ENCODE measurements at places on chromosomes 3 and 15.
A peak's percentile ranks its signal among the peaks of the same experiment; 100 is the strongest.

DNA sequence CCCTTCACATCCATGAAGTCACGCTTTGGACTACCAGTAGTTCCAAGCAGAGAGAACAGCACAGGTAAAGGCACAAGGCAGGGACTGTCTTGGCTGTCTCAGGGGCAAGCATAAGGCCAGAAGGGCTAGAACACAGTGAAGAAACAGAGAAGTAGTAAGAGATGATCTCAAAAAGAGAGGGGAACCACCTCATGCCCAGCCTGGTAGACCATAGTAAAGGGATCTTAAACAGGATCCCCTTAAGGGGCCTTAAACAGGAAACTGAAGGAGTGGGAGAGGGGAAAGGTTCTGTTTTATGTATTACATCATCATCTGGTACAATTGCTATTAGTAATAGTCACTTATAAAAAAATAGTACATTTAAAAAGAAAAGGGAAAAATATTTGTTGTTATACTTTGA lies 25.8 kb downstream of the P2RY1 start:
- DNase-seq = no peak

DNA sequence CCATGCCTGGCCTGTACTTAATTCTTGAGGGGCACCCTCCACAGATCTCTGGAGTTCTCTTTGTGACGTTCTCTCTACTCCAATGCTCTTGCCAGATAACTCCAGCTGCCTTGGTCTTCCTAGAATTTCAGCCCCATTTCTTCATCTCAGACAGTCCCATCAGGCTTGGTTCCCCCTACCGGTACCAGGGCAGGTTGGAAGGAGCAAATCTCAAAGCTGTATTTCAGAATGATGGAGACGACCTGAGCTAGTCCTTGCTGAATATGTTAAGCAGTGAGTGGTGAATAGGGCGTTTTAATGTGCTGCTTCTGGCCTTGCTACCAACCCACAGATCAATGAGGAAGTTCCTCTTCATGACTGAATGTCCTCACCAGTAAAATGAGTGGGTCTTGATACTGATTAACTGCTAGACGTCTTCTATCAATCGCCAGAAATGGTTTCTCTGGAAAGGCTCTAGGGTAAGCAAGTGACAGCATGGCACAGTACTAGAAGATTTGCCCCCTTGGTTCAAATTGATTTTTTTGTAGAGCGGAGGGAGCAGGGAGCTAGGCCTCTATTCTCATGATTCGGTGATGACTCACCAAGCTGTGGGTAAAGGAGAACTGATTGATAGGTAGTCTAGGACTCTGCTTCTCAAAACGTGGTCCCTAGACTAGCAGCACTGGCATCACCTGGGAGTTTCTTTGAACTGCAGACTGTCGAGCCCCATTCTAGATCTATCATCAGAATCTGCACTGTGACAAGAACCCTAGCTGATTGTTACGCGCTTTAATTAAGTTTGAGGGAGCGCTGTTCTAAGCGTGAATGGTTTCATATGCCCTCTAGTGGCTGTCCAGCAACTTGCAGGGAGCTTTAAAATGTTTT lies 67.8 kb downstream of the UBP1 start:
- no peak for DNase-seq

GRCh38 chr3:152942366-152942765 lies 107.4 kb downstream of the P2RY1 start:
- no peak for DNase-seq

DNA sequence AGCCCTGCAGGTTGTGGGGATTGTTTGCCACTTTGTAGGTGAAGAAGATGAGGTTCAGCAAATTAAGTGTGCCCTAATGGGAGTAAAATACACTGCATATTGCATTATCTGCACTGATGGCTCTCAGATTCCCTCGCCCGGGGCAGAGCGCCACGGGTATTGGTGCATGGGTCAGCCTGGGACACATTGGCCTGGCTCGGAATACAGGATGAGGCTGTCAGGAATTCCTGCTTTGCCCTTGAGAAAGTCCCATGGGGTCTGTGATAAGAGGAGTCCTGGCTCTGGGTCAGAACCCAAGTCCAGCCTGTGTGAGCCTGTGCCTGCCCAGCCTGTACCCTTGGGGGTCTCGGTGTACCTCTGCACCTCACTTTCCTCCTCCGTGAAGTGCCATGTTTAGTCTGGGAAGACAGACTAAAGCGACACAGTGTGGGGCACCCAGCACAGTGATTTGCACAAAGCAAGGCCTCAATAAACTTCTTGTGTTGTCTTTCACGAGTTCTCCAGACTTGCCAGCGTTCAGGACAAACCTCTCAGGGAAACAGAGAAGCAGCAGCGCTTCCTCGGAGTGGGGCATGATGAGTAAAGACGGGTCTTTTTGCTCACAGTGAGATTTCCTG lies 107.6 kb downstream of the LRRK1 start:
- DNase-seq = peak; percentile 79

GRCh38 chr3:100189444-100189964 lies 71.3 kb upstream of the TBC1D23 start:
- DNase-seq = no peak

GRCh38 chr15:99090011-99090699 lies 14.7 kb upstream of the SYNM start:
- DNase-seq = peak; percentile 19

DNA sequence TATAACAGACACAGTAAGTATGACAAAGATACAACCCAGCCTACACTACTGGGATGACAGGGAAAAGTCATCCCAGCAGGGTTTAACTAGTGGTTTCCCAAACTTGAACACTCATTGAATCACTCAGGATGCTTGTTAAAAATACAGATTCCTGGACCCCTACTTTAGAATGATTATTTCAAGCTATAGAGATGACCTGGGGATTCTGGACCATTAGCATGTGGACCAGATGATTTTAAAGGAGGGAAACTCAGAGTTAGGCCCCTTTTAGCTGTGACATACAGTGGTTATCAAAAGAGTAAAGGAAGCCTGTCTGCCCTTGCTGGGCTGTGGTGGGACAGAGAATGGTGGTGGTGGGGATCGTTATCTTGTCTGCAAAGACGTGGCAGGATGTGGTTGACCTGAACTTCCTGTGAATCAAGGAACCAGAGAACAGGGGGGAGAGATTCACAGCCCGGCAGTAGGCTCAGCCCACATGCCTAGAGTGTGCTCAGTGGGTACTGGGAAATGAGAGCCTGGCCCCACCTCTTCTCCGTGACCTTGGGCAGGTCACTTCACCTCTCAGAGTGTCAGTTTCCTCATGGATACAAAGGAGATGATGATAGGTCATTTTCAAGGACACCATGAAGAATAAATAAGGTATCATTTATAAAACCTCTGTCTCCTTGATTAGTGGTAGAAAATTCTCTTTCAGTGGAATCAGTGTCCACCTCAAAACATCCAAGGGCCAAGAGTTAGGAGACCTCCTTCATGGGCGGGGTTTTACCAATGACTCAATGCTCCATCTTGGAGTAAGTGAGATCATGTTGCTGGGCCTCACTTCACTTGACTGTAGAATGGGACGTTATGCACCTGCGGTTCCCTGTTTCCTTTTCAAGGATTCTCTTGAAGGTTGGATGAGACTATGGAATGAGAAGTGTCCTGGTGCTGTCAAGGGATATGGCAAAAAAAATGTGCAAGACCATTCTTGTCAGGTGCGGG lies 306.5 kb downstream of the RPLP1 start:
- no peak for DNase-seq

DNA sequence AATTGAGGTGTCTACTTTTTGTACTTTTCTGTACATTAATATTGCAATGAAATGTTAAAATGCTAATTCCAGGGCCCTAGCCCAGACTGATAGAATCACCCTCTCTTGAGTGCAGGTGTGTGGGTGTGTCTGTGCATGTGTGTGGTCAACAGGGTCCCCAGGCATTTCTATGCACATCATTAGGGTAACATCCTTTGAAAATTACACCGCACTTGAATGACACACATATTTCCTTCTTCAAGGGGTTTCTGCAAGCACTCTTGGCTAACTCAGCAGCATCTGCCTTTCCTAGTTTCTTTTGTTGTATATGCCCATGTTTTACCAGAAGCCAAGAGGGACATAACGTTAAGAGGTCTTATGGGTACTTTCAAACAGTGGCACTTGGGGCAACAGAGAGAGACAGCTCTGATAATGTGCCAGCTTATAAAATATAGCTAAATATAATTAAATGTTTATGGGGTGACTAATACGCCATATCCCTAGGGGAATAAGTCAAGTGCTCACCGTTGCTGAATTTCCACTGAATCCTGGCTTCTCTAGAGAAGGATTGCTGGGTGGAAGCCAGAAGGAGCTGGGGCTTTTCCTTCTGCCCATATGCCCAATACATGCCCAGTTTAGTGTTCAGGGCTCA lies 54.5 kb upstream of the LRIG1 start:
- DNase-seq = no peak

- no peak for DNase-seq
Observed at GRCh38 chr3:177594096-177594495, 396.8 kb upstream of the TBL1XR1 start.

GRCh38 chr15:80533790-80534333 lies 129.7 kb downstream of the ARNT2 start:
- no peak for DNase-seq

DNA sequence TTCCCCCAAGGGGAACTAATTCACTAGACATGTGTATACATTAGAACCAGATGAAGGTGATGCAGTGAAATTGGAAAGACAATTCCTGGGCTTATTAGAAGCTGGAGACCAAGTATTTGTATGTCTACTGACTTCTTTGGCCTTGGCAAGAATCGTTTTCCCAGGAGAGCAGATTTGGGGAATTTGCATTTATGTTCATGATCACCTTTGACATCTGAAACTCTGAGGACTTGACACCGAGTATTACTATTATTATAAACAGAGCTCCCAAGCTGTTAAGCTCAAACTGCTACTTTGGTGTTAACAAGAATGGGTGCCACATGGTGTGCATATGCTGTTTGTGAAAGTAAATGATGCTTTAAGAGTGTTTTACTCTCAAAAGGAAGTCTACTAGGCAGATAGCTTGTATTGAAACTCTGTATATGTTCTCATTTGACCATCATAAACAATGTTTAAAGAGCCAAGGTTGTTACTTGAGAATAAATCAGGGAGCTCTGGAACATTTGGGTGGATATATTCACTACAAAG lies 519.8 kb upstream of the GOLIM4 start:
- DNase-seq = no peak

GRCh38 chr3:149494022-149494758 lies 19.7 kb downstream of the TM4SF4 start:
- DNase-seq = no peak

DNA sequence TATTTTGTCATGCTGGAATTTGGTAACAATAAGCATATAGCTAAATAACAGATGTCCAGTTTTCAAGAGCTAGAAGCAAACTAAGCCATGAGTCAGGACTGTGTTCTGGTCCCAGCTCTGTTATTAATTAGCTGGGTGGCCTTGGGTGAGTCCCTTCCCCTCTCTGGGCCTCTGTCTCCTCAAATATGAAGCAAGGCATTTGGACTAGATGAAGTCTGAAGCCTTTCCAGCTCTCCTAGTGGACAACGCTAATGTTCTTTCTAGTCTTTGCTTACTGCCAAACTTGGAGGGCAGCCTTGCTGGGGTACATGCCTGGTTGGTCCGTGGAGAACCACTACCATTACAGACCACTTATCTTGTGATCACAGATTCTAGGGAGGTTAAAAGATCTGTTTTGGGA lies 127.6 kb downstream of the DUT start:
- no peak for DNase-seq

- no peak for DNase-seq
Observed at GRCh38 chr15:80760960-80761359, 18.2 kb upstream of the CEMIP start.

- no peak for DNase-seq
Observed at GRCh38 chr15:39404767-39405181, 176.1 kb upstream of the THBS1 start.

DNA sequence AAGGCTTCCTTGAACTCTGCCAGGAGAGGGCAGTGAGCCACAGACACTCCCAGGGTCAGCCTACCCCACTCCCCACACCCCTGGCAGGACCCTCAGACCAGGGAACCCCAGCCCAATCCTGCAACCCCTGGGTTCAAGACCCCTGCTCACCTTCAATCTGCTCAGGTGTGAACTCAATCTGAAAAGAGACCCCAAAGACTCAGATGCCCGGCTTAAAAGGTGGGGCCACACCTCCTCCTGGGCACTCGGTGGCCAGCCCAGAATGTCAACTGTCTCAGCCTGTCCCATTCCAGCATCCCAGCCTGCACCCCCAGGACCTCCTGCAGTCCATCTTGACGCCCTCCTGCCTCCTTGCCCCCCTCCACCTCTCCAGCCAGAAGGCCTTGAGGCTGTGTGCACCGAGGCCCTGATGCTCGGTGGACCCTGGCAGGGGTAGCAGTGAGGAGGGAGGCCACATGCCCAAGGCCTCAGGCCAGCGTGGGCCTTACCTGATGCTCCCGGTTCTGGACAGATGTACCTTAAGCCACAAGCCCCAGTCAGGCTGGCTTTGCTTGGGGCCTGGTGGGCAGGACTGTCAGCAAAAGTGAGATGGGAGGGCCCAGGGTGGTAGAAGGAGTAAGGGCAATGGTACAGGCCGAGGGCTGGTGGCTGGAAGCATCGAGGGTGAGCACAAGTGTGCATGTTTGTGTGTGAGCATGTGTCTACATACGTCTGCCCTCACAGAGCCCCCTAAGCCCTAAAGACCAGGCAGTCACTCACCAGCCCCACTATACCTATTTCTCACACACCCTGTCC lies 2.2 kb downstream of the MYL3 start:
- DNase-seq = peak; percentile 72

DNA sequence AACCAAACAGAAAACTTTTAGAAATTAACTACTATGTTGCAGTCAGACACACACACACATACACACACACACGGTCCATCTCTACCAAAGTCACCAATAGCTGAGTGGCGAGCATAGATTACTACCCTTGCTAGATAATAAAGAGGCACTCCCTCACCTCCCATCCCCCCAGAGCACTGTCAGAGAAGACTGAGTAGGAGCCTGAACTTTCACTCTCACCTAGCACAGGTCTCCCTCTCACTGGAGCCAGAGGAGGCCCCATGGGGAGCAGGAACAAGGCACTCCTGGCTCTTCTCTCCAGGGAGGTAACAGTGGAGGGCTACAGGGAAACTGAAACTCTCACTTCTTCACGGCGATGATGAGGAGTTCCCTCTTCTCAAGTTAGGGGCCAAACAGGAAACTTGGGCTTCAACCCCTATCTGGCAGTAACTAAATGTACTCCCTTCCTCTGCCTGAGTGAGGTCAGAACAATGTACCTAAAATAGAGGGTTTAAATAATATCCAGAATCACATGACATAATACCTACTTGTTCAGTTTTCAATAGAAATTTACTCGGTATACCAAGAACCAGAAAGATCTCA lies 975.3 kb upstream of the GBE1 start:
- DNase-seq = no peak

DNA sequence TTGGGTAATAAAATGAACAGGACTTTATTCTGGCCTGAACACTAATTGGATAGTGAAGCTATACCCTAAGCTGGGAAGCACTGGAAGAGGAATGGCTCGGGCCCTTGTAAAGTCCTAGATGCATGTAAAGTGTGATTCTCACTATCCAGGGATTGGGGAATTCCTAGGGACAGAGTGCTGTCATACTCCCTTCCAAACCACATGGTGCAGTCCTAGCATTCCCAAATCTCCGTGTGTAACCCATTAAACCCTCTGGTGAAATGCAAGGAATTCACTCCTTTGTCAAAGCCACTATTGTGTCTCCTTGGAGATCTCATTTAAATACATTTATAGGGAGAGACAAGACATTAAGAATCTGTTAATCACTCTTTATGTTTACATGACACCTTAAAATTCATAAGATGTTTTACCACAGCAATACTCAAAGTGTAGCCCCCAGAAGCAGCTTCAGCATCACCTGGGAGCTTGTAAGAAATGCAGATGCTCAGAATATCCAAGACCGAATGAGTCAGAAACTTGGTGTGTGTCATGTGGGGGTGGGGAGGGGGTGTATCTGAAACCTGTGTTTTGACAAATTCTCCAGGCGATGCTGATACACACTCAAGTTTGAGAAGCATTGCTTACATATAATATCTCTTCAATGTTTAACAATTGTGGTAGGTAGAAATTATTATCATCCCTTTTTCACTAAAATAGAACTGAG lies 121.8 kb upstream of the NPHP3 start:
- DNase-seq = no peak
